ENCODE measurements at places on chromosomes 1 and 21.

GRCh38 chr1:233190987-233191386, 104.5 kb downstream of the PCNX2 start:
- DNase-seq: no peak

DNA sequence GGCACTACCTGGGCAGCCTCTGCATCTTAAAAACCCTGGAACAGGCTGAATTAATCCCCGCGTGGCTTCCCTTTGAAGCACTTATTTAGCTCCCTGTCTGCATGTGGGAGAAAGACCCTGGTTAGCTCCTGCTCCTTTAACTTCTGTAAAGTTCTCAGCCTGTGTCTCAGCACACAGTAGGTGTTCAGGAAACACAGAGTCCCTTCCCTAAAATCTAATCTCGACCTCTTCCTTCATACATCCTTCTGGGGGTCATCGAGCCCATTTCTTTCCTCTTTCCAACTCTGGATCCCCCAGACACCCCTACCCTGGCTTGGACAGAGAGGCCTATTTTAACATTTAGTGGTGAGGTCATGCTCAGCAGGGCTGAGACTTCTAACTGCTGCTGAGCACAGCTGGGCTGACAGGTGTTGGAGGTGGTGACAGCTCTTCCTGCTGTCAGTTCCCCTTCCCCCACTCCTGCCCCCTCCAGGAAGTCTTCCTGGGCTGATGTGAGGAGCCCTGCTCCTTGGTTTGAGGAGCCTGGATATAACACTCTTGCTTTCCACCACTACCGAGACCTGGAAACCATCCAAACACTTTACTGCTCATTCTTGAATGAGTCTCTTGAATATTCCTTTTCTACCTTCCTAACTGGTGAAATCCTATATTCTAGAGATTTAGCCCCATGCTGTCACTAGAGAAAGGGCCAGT, 5.3 kb downstream of the E2F2 start:
- DNase-seq: no peak

GRCh38 chr1:188429386-188429785, 1600.6 kb downstream of the PLA2G4A start:
- DNase-seq: no peak

DNA sequence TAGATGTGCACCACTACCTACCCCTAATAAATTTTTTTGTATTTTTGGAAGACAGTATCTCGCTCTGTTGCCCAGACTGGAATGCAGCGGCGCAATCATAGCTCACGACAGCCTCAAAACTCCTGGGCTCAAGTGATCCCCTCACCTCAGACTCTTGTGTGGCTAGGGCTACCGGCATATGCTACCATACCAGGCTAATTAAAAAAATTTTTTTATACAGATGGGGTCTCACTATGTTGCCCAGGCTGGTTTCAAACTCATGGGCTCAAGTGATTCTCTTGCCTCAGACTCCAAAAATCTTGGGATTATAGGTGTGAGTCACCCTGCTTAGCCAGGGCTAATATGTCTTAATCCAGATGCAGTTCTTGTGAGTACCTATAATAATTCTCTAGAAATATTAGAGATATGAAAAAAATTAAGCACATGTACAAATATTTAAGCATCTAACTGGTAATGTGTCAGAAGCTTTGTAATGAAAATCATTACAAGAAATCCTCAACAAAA, 9.5 kb downstream of the SORT1 start:
- DNase-seq: no peak

DNA sequence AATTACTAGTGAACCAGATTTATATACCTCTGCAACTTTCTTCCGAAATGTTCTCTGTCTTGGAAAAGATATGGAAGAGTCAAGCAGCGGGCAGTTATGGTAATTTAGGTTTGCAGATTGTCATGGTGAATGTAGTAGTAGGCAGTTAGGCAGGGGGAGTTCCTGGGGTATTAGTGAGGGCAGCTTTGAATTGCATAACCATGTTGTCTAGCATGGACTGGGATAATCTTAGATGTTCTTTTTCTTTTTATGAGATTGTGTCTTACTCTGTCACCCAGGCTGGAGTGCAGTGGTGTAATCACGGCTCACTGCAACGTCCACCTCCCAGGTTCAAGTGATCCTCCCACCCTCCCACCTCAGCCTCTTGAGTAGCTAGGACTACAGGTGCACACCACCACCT, 25.0 kb downstream of the MACF1 start:
- no peak for DNase-seq

DNA sequence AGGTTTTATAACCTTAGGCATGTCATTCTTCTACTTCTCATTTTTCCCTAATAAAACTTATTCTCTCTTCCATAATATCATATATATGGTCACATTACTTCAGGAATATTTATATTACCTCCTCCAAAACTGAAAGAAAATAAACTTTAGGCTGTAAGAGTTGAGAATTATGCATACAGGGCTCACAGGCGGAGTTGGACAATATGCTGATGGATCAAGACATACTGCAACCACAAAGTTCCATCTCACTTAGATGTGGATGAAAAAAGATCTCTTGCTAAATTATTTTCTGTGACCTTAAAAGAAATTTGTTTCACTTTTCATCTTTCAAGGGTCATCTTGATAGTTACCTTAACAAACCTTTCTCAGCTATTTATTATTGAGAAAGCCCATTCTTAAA, 152.6 kb upstream of the PDE4B start:
- no peak for DNase-seq

- no peak for DNase-seq
These were observed 23.1 kb upstream of the B3GALNT2 start for GRCh38 chr1:235527196-235527814.

Data from activated naive CD4-positive, alpha-beta T cell treated with Interleukin-2 at 50 U/mL for 16 hours (primary cell).